Activated T-helper 1 cell treated with anti-CD3 and anti-CD28 coated beads, Interleukin-12 subunit alpha, Interleukin-12 subunit beta, Interleukin-2, Interleukin-4 antibody, amounts not matched to agents 30 ng/mL and 10 ng/mL and 1 ng/mL, durations not matched to agents 14 hours and 24 hours and 36 hours (primary cell): ENCODE measurements at places on chromosomes 3 and 15. TPM values are rescaled to one million over a fixed set of nuclear protein-coding genes. Genes with fewer than 3 reads are reported as not detected.

- DNase-seq = no peak
Observed at GRCh38 chr15:40471808-40472150, 995 bp downstream of the CHST14 start.

GRCh38 chr15:39272901-39273300 lies 308.0 kb upstream of the THBS1 start:
- no peak for DNase-seq

- no peak for DNase-seq
Observed at GRCh38 chr3:10992017-10992942, at the start of gene SLC6A1. Gene SLC6A1 (plus strand): TSS chr3:10992748. CDS start chr3:11017212, 24,464 bp downstream.

Gene SLC6A1
- not detected in 2 replicates for total RNA-seq

Gene TEX55
- not detected in 2 replicates for total RNA-seq

DNA sequence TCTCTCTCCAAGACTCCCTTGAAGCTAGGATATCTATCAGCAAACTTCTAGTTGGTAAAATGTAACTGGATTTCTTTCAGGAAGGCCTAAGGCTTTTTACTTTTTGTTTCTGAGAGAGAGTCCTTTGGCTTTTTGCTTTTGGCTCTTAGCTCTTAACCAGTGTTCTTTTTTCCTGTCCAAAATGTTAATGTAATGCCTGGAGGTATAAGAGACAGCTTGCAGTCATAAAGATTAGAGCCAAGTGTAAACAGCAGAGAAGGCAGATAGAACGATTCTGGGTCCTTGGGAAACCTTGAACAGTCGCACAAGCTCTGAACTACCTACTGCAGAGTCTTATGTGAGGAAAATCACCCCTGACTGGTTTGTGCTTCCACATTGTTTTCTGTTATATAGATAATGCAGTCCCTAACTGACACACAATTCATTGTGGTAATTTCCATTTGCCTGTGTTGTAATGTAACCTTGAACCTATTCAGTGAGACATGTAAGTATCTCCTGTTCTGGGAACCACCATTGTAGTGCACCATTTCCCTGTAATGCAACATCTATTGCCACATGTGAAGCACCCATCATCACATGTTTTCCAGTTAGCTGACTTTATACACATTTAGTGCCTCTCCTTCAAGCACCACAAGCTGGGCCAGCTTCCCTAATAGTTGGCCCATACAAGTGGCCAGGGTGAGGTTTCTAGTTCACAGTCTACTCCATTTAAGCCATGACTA lies 1311.9 kb downstream of the ROBO1 start:
- DNase-seq = no peak

Gene SAMD7
- not detected in 2 replicates for total RNA-seq

DNA sequence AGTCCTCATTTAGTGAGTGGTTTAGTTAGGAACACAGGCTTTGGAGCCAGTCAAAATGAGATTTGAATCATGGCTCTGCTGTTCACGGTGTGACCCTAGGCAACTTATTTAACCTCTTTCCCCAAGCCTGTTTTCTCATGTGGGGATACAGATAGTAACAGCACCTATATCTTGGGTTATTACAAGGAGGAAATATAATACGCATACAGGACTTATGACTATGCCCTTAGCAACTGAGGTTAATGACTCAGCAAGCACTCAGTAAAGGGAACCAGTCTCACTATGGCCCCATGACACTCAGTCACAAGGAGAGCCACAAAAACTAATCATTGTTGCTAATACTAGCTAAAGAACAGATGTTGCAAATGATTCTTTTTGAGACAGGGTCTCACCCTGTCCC lies 45.9 kb downstream of the SUMF1 start:
- DNase-seq = no peak

GRCh38 chr15:75232252-75232813 lies 25.8 kb upstream of the GOLGA6C start:
- no peak for DNase-seq
